ENCODE measurements at places on chromosomes 11 and 22. TPM values are rescaled to one million over a fixed set of nuclear protein-coding genes. Genes with fewer than 3 reads are reported as not detected.
A peak's percentile ranks its signal among the peaks of the same experiment; 100 is the strongest.

The SOX10 gene
- total RNA-seq = not detected

The FAM89B gene
- 84.8 TPM for total RNA-seq

GRCh38 chr11:45158891-45159605 lies 12.6 kb downstream of the PRDM11 start:
- DNase-seq = peak; percentile 88
- H3K27me3 ChIP-seq = no peaks in the 10 kb centered on the region
- no peak overlapping the region for H3K4me3 ChIP-seq
- no peaks in the 10 kb centered on the region for H3K36me3 ChIP-seq
- H3K4me1 ChIP-seq = peaks cover 75% of the 10 kb centered on the region

DNA sequence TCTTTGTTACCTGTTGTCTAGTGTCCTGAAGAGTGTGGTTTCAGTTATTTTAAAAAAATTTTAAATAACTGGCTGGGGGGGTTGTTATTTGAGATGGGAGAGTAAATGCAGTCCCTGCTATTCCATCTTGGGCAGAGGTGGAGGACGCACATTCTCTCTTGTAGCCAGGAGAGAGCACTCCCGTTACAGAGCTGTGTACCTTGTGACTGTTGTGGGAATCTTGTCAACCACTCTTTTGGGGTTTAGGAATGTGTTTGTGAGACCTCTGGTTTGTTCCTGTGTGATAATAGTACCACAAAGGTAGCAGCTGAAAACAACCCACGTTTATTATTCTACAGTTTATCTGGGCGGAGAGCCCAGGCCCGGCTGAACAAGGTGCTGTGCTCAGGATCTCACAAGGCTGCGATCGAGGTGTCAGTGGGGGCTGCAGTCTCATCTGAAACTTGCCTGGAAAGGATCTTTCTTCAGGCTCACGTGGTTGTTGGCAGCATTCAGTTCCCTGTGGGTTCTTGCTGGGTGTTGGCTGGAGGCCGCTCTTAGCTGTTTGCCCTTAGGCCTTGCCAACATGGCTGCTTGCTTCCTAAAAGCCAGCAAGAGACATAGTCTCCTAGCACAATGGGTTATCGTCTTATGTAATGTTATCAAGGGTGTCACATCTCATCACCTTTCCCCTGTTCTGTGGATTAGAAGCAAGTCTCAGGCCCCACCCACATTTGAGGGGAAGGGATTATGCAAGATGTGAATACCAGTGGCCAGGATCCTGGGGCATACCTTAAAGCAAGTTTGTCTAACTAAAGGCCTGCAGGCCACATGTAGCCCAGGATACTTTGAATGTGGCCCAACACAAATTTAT lies 20.6 kb downstream of the IGHMBP2 start:
- peak; percentile 33 for DNase-seq
- peaks cover 55% of the 10 kb centered on the region for H3K36me3 ChIP-seq
- H3K27ac ChIP-seq = no peak overlapping the region
- H3K4me1 ChIP-seq = peaks cover 5% of the 10 kb centered on the region
- no peak overlapping the region for H3K4me3 ChIP-seq

- no peak overlapping the region for H3K27ac ChIP-seq
- no peak overlapping the region for H3K4me3 ChIP-seq
- H3K36me3 ChIP-seq = no peaks in the 10 kb centered on the region
- H3K4me1 ChIP-seq = peaks cover 5% of the 10 kb centered on the region
These were observed 13.1 kb downstream of the TSPAN4 start for GRCh38 chr11:855796-856195.

- H3K4me3 ChIP-seq = no peak overlapping the region
- H3K27me3 ChIP-seq = no peaks in the 10 kb centered on the region
- H3K4me1 ChIP-seq = peaks cover 12% of the 10 kb centered on the region
These were observed 12.4 kb downstream of the CRELD2 start for GRCh38 chr22:49930596-49931412.

- no peak for DNase-seq
- H3K4me1 ChIP-seq = no peaks in the 10 kb centered on the region
- no peak overlapping the region for H3K4me3 ChIP-seq
These were observed 252.0 kb downstream of the CTTN start for GRCh38 chr11:70650075-70650909.

- peaks cover 7% of the 10 kb centered on the region for H3K4me1 ChIP-seq
- H3K27ac ChIP-seq = no peak overlapping the region
- H3K27me3 ChIP-seq = no peaks in the 10 kb centered on the region
These were observed 42.8 kb downstream of the REXO2 start for GRCh38 chr11:114482114-114482513.

GRCh38 chr11:10494636-10495463 lies 39.8 kb downstream of the AMPD3 start:
- peaks cover 13% of the 10 kb centered on the region for H3K4me1 ChIP-seq
- no peaks in the 10 kb centered on the region for H3K27me3 ChIP-seq
- H3K36me3 ChIP-seq = peaks cover 8% of the 10 kb centered on the region
- H3K27ac ChIP-seq = no peak overlapping the region

DNA sequence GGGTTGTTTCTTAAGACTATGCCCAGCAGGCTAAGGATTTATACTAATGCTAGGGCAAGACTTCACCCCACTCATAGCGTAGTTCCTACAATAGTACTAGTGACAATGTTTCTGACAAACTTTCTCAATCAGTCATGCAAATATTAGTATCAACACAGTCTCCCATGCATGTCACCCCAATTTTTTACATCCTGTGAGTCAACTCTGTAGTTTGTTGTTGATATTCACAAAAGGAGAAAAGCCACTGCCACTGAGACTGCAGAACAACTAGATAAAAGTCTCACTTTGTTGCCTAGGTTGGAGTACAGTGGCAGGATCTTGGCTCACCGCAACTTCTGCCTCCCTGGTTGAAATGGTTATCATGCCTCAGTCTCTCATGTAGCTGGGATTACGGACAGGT lies 155.2 kb downstream of the RBFOX2 start:
- H3K4me1 ChIP-seq = peaks cover 38% of the 10 kb centered on the region
- no peak overlapping the region for H3K27ac ChIP-seq
- no peaks in the 10 kb centered on the region for H3K36me3 ChIP-seq
- DNase-seq = no peak

DNA sequence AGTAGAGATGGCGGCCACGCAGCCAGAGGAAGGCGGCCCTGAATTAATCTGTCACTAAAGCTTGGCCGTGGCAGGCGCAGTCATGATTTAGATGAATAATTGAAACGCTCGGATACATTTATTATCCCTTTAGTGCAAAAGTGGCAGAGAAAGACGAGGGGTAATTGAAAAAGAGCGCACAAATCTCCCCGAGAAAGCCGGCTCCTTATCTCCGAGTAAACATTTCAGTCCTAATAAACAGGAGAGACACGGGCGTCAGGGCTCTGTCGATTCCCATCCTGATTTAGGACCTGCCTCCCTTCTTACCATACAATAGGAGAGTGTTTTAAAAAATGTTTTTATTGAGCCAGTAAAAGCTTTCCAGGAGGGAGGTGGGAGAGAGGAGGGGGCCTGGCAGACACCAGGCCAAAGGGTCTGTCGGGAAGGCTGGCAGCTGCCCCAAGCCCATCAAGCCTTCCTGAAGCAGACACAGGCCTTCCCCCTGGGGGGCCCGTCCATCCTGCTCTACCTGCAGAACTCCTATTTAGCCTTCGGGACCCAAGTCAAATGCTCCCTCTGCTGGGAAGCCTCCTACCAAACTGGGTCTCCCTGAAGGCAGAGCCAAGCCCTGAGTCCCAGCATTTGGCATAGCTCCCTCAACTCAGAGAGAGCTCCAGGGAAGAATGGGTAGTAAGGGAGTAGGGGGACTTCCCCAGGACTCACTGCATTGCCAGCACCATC lies 22.8 kb downstream of the OTUB1 start:
- no peaks in the 10 kb centered on the region for H3K27me3 ChIP-seq
- no peaks in the 10 kb centered on the region for H3K36me3 ChIP-seq
- H3K4me3 ChIP-seq = no peak overlapping the region
- H3K4me1 ChIP-seq = peaks cover 15% of the 10 kb centered on the region
